ENCODE measurements at places on chromosomes 1 and 21. TPM values are rescaled to one million over a fixed set of nuclear protein-coding genes. Genes with fewer than 3 reads are reported as not detected.
A peak's percentile ranks its signal among the peaks of the same experiment; 100 is the strongest.

DNA sequence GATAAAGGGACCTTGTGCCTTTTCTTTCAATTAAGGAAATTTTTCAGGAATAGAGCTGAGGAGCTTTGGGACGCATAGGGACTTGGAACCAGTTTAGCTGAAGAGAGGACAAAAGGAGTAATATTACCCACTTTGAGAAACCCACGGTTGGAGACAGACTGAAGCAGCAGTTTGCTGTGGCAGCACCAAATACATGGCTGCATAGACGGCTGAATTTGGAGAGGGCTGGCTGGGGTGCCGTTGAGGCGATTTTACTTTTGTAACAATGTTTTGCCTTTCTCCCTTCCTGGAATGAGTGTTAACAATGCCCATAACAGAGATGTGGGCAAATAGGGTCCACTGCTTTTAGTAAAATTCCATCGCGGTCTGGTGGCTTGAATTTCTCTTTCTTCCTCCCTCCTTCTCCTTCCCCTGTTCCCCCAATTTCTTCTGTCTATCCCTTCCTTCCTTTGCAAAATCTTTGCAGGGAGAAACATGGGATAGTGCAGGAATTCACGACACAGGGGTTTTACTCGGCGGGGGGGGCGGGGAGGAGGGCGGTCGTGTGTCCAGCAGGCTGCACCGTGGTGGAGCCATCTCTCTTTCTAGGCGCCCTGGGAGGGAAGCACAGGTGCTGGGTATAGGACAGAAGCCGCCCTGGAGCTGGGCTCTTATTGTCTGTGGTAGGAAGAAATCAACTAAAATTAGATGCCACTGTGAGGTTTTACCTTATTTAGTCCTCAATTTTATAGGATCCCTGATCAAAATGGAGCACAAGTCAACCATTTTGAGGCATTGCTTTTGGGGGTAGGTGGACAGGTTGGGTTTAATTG, 6.8 kb downstream of the LHX4 start:
- peaks cover 62% of the 10 kb centered on the region for H3K27me3 ChIP-seq
- H3K4me1 ChIP-seq = peaks cover 13% of the 10 kb centered on the region
- H3K4me3 ChIP-seq = no peak overlapping the region
- H3K36me3 ChIP-seq = no peaks in the 10 kb centered on the region
- DNase-seq = peak; percentile 41

DNA sequence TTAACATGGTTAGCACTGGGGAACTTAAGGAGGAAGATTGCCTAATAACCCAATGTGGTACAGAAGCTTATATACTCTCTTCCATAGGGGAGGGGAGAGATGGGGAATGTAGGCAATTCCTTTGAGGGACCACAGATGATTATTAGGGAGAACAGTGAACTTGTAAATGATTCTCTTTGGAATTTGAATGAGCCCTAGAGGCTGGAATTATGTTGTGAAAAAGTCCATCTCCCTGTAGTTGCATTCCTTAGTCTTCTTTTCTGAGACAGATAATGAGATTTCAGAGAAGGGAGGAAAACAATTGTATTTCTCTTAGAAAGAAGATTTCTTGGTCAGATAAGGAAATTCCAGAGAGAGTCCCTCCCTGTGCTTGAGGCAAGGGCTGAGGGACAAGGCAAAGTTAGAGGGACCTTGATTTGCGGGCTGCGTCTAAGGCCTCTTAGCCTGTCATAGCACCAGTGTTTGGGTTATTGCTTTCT, 89.0 kb upstream of the HMCN1 start:
- H3K27me3 ChIP-seq = no peaks in the 10 kb centered on the region
- peaks cover 29% of the 10 kb centered on the region for H3K4me1 ChIP-seq
- H3K27ac ChIP-seq = peak overlapping the region; percentile 41
- H3K36me3 ChIP-seq = peaks cover 21% of the 10 kb centered on the region
- no peak for DNase-seq

DNA sequence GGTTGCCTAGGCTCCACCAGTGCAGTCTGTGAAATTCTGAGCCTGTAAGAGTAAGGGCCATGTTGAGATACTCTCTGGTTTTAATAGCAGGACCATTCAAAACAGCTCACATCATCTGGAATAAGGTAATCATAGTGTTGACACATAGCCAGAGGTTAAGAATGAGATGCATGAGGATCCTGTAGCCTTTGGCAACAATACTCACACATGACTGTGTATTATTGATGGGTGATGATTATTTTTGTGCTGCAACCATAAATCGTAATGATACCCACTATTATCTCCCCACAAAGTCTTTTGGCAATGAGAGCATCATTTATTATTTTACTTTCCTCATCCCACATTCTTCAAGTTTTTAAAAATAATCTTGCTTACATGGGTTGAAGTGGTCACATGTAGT, 35.5 kb downstream of the KCNK2 start:
- H3K36me3 ChIP-seq = no peaks in the 10 kb centered on the region
- H3K27me3 ChIP-seq = no peaks in the 10 kb centered on the region
- H3K4me1 ChIP-seq = no peaks in the 10 kb centered on the region
- DNase-seq = no peak
- no peak overlapping the region for H3K27ac ChIP-seq
- H3K4me3 ChIP-seq = no peak overlapping the region

GRCh38 chr1:227917081-227917950, 30.4 kb downstream of the WNT9A start:
- no peaks in the 10 kb centered on the region for H3K4me1 ChIP-seq
- H3K27ac ChIP-seq = no peak overlapping the region
- DNase-seq = no peak
- H3K27me3 ChIP-seq = peaks cover 15% of the 10 kb centered on the region
- no peak overlapping the region for H3K4me3 ChIP-seq

GRCh38 chr1:161139766-161140165, 7.3 kb upstream of the DEDD start:
- peaks cover 5% of the 10 kb centered on the region for H3K4me1 ChIP-seq
- no peak overlapping the region for H3K27ac ChIP-seq
- H3K4me3 ChIP-seq = no peak overlapping the region
- no peak for DNase-seq
- no peaks in the 10 kb centered on the region for H3K27me3 ChIP-seq

DNA sequence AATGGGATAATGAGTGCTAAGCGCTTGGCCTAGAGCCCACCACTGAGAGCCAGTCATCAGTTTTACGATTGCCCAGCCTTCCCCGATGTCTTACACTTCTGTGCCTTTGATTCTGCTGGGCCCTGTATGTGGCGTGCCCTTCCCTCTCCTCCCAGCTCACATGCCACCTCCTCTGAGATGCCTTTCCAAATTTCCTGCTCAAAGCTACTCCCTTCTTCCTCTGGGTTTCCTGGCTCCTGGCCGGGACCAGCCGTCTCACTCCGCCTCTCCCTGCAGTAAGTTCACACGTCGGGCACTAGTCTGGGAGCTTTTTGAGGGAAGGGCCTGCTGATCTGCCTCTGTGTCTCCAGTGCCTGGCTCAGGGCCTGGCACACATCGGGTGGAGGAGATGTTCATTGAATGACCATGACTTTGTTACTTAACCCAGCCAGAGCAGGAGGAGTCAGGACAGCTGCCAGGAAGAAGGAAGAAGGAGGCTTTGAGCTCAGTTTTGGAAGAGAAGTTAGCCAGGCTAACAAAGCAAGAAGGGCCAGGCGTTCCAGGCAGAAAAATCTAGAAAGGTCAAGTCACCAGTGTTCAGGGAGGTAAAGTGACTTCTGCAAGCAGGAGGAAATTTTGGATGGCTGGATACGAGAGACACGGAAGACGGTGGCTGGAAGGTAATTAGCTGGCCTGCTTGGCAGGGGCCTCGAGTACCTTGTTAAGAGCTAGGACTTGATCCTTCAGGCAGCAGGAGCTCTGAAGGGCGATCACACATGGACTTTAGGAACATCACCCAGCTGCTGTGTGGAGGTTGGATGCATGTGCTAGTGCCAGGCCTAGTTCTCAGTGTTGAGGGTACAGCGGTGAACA, 63.6 kb downstream of the EPHB2 start:
- H3K27ac ChIP-seq = no peak overlapping the region
- no peak for DNase-seq

DNA sequence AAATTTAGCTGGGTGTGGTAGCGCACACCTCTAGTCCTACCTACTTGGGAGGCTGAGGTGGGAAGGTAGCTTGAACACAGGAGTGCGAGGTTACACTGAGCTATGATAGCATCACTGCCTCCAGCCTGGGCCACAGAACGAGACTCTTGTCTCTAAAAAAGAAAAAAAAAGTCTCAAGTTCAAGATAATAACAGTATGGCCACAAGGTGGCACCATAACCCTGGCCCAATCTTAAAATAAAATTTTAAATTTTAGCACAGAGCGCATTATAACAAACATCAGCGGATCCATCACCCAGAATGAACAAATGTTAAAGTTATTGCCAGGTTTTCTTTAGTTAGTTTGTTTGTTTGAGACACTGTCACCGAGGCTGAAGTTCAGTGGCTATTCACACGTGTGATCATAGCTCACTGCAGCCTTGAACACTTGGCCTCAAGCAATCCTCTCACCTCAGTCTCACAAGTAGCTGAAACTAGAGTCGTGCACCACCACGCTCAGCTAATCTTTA, 2.9 kb upstream of the HTR6 start:
- H3K4me1 ChIP-seq = peaks cover 6% of the 10 kb centered on the region
- DNase-seq = no peak
- H3K27ac ChIP-seq = no peak overlapping the region
- peaks cover 24% of the 10 kb centered on the region for H3K27me3 ChIP-seq
- no peaks in the 10 kb centered on the region for H3K36me3 ChIP-seq

GRCh38 chr1:169009666-169010065, 96.8 kb upstream of the ATP1B1 start:
- no peaks in the 10 kb centered on the region for H3K4me1 ChIP-seq
- H3K36me3 ChIP-seq = no peaks in the 10 kb centered on the region
- H3K27me3 ChIP-seq = peaks cover 3% of the 10 kb centered on the region
- H3K4me3 ChIP-seq = no peak overlapping the region
- no peak overlapping the region for H3K27ac ChIP-seq
- no peak for DNase-seq

GRCh38 chr1:45348966-45349677, 8.9 kb upstream of the MUTYH start:
- no peaks in the 10 kb centered on the region for H3K27me3 ChIP-seq
- no peaks in the 10 kb centered on the region for H3K4me1 ChIP-seq
- no peak overlapping the region for H3K4me3 ChIP-seq
- H3K36me3 ChIP-seq = no peaks in the 10 kb centered on the region

GRCh38 chr1:24775916-24776315, 30.7 kb downstream of the CLIC4 start:
- H3K4me3 ChIP-seq = no peak overlapping the region
- H3K27me3 ChIP-seq = no peaks in the 10 kb centered on the region
- no peak overlapping the region for H3K27ac ChIP-seq

- H3K36me3 ChIP-seq = no peaks in the 10 kb centered on the region
- no peak for DNase-seq
- H3K4me1 ChIP-seq = peaks cover 6% of the 10 kb centered on the region
- H3K27ac ChIP-seq = no peak overlapping the region
- H3K27me3 ChIP-seq = peaks cover 11% of the 10 kb centered on the region
Measured at GRCh38 chr1:247472035-247472434, 14.1 kb upstream of the OR2B11 start.

DNA sequence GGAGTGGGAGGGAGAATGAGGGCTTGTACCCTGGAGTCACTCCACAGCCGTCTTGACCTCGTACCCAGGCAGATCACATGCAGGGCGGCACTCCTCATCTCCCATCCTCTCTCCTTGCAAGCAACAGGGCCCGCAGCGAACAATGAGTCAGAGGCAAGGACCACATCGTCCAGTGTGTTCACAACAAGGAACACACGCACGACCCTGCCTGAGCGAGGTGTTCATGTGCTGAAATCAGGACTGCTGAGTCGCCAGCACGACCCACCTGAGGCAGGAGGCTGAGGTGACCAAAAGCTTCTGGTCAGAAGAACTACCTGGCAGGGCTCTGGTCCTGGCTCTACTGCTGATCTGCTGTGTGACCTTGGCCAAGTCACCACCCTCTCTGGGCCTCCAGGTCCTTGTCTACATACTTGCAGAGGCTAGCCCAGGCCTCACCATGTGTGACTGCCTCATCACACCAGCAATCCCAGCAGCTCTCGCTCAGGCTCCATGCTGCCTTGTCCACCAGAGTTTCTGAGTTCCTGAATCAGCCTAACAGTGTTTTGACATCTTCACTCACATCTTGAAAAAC, 78.0 kb downstream of the SSBP3 start:
- no peaks in the 10 kb centered on the region for H3K27me3 ChIP-seq
- no peak overlapping the region for H3K27ac ChIP-seq
- H3K36me3 ChIP-seq = no peaks in the 10 kb centered on the region
- no peak overlapping the region for H3K4me3 ChIP-seq
- DNase-seq = no peak
- H3K4me1 ChIP-seq = peaks cover 57% of the 10 kb centered on the region

- no peak for DNase-seq
- H3K4me3 ChIP-seq = no peak overlapping the region
- peaks cover 17% of the 10 kb centered on the region for H3K27me3 ChIP-seq
- no peaks in the 10 kb centered on the region for H3K36me3 ChIP-seq
Measured at GRCh38 chr1:14511796-14512585, 86.5 kb upstream of the KAZN start.

GRCh38 chr1:85495556-85495955, 30.6 kb upstream of the DDAH1 start:
- H3K27ac ChIP-seq = no peak overlapping the region
- peaks cover 14% of the 10 kb centered on the region for H3K27me3 ChIP-seq
- no peaks in the 10 kb centered on the region for H3K36me3 ChIP-seq
- H3K4me3 ChIP-seq = no peak overlapping the region

The LRRN2 gene
- not detected for total RNA-seq

The EFNA4 gene
- total RNA-seq = 1.7 TPM

The PRAMEF26 gene
- total RNA-seq = not detected

The PSRC1 gene
- total RNA-seq = 16.2 TPM
